ENCODE measurements at places on chromosomes 12 and 14. TPM values are rescaled to one million over a fixed set of nuclear protein-coding genes. Genes with fewer than 3 reads are reported as not detected.

Gene NINJ2
- 1.4 TPM for polyA plus RNA-seq

Gene IFT81
- polyA plus RNA-seq: 53.0 TPM

Gene DENR
- 83.2 TPM for polyA plus RNA-seq

- no peak for DNase-seq
Measured at GRCh38 chr12:49146406-49146805, 15.2 kb upstream of the TUBA1B start.

- DNase-seq: no peak
Measured at GRCh38 chr12:121966959-121967358, 48.6 kb downstream of the CFAP251 start.

- DNase-seq: no peak
Measured at GRCh38 chr14:33636716-33637115, 314.2 kb downstream of the EGLN3 start.

DNA sequence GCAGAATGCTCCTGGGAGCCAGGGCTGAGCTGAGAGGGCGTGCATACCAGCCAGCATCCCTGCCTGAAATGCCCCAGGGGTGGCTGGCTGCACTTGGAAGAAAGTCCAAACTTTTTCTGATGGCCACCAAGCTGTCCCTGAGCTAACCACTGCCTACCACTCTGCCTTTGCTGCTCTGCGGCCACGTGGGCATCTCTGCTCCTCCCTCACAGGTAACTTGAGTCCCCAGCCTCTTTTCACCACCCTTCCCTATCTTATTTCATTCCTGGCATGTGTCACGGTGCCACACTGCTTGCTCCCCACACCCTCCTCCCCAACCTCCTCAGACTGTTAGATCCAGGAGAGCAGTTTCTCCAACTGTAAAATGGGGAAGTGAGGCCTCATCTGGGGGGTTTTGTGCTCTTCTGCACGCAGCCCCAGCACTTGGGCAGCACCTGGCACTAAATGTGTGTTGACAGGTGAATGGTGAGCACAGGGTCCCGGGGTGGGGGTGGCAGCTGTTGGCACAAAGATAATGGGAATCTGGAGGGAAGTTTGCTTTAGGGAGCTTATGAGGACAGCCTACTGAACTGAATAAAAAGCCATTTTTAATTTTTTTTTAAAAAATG lies 113.0 kb downstream of the GLT1D1 start:
- DNase-seq: no peak

GRCh38 chr12:25573346-25573745 lies 20.3 kb upstream of the LMNTD1 start:
- DNase-seq: no peak

DNA sequence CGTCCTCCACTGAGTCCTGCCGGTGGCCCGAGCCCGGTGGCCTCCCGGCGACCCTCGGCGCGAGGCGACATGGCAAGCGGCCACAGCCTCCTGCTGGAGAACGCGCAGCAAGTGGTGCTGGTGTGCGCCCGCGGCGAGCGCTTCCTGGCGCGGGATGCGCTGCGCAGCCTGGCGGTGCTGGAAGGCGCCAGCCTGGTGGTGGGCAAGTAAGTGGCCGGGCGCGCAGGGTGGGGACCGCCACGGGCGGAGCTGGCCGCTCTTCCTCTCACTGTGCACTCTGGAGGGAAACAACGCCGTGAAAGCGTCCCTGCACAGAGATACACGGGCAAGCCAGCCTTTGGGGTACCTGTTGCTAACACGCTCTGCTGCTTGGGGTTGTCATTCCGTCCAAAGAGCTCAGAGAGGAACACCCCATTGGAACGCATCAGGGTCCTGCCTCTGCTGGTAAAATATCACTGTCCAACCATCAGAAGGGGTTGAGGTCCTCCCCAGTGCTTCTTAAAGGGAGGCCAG lies at the start of gene AMDHD1:
Gene AMDHD1 (plus strand): TSS at position 2 of the 513 bp plus-strand sequence. CDS start 68 bp downstream, at position 70.
- DNase-seq: no peak
